ENCODE measurements at places on chromosomes 2 and 18.

DNA sequence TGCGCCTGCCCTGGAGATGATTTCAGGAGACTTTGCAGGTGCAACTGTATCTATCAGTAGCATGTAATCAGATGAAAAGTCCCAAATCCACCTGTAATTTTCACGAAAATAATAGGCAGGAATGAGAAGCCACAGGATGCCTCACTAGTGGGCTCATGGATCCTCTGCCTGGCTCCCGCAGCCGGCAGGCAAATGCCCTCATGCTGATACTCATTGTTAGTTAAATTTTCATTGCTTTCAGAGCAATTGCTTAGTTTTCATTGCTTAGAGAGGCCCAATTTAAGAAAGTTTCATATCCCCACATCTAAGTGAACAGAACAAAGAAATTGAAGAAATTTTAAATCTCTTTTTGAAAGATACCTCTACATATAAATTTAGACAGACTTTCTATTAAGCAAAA, 57.6 kb upstream of the CTDP1 start:
- DNase-seq, result no peak

- no peak for DNase-seq
These were observed 273.7 kb upstream of the PIK3C3 start for GRCh38 chr18:41681138-41681880.

DNA sequence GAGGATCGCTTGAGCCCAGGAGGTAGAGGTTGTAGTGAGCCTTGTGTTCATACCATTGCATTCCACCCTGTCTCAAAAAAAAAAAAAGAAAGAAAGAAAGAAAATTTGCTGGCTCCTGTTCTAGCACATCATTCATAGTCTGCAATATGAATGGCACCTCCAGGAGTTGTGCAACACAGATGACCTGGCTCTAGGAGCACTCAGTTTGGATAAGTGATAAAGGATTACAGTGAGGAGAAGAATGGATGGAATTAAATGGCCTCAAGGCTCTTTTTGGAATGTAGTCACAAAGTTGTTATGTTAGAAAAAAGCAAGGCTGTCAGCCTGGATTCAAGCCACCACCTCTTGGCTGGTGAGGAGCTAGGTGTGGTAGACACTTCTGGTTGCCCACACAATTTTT, 21.5 kb upstream of the SPRED2 start:
- DNase-seq, result no peak

DNA sequence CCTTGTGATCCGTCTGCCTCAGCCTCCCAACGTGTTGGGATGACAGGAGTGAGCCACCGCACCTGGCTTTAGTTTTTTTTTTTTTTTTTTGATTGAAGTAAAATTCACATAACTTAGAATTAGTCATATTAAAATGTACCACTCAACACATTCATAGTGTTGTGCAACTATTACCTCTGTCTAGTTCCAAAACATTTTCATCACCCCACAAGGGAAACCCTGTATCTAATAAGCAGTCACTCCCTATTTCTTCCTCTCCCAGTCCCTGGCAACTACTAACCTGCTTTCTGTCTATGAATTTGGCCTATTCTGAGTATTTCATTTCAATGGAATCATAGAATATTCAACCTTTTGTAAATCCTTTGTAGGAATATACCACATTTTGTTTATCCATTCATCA, 123.9 kb upstream of the FAM117B start:
- no peak for DNase-seq

GRCh38 chr2:86049529-86049928, 56.2 kb downstream of the POLR1A start:
- no peak for DNase-seq

GRCh38 chr2:199583676-199584075, 125.9 kb upstream of the SATB2 start:
- no peak for DNase-seq

DNA sequence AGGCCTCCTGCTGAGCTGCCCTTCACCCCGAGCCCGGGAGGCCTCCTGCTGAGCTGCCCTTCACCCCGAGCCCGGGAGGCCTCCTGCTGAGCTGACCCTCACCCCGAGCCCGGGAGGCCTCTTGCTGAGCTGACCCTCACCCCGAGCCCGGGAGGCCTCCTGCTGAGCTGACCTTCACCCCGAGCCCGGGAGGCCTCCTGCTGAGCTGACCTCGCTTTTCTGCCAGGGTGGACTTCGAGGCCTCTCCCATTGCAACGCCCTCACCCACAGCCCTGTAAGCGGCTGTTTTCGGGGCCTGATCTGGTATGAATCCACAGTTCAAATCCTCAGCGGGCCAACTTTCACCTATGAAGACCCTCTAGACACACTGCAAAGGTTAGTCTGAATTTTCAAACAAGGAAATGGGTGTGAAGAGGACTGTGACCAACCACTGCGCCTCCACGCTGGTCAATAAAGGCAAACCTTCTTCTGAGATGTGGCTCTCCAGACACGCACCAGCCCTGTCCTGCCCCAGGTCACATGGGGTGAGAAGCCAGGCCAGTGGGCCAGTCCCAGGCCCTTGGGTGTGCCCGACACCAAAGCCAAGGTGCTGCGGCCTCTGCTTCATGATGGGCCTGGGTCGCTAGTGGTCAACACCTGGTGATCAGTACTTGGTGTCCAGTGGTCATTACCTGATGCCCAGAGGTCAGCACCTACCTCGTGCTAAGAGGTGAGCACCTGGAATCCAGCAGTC, 225.1 kb upstream of the SALL3 start:
- DNase-seq, result no peak

- DNase-seq, result no peak
These were observed 264.1 kb downstream of the TRIB2 start for GRCh38 chr2:12980817-12981216.

DNA sequence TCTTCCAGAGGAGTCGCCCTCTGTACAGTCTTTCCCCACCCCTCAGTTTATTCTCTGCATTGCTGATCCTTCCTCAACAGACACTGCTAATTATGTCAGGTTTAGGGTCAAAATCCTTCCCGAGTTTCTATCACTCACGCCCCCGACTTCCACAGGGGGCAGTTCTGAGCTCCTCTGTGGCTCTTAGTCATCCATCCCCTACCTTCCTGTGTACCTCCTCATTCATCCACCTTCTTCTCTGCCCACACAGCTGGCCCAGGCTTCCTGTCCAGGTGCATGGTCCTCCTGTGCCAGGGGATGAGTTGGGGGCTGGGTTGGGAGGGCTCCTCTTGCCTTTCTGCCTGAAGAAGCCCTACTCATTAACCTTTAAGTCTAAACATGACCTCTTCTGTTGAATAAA, 202.9 kb downstream of the ARL4C start:
- DNase-seq, result peak; percentile 45

- no peak for DNase-seq
These were observed 24.0 kb downstream of the SDC1 start for GRCh38 chr2:20200697-20201555.

- DNase-seq, result peak; percentile 74
These were observed 80.2 kb downstream of the NDUFA10 start for GRCh38 chr2:239944694-239945551.

DNA sequence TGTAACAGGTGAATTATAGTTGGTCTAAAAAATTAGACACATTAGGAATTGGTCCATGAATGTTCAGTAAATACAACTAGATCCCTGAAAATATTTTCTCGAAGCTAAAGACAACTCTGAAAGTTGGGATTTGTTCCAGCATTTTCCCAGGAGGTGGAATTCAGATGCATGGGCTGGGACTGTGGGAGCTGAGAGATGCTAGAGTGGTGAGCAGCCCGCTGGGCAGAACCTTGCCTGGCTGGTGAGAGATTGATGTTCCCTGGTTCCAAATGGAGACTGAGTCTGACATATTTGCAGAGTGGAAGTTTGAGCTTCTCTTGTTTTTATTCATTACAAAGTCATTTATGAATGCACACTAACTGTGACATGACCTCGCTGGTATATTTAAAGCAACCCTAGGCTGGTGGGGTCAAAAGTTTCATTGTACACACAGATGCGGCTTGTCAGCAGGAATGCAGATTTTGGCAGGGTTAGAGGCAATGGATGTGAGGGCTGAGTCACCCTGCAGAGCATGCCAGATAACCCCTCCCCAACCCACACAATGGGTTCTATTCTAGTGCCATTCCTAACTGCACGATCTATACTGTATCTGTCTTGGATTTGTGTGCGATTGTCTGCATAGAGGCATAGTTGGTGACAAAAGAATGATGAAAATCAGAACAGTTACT, 23.5 kb upstream of the TMEM178A start:
- DNase-seq, result no peak

GRCh38 chr2:135636982-135637381, 104.7 kb upstream of the UBXN4 start:
- no peak for DNase-seq

- DNase-seq, result no peak
These were observed 72.2 kb upstream of the AGAP1 start for GRCh38 chr2:235421618-235422017.

- no peak for DNase-seq
These were observed 70.2 kb downstream of the AOX1 start for GRCh38 chr2:200655918-200656580.

- DNase-seq, result no peak
These were observed 182.0 kb upstream of the TRIB2 start for GRCh38 chr2:12534646-12535263.

GRCh38 chr2:200930947-200931626, 32.4 kb downstream of the ORC2 start:
- no peak for DNase-seq

DNA sequence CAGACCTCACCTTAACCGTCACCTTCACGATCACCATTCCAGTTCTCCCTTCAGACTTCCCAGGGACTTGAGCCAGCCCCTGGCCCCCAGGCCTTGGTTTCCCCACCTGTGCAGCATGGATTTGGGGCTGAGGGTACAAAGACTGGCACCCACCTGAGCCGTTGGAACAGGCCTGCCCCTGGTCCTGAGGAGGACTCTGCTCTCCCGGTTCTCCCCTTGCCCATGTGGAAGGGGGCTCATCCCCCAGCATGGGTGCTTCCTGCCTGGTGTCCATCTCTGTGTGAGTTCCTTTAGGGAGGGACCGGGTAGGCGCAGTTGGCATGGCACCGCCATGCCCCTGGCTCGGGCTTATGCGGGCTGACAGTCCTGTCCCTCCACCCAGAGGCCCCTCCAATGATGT, 10.9 kb upstream of the GPR35 start:
- no peak for DNase-seq

- no peak for DNase-seq
These were observed 107.0 kb downstream of the STRN start for GRCh38 chr2:36859366-36859792.

DNA sequence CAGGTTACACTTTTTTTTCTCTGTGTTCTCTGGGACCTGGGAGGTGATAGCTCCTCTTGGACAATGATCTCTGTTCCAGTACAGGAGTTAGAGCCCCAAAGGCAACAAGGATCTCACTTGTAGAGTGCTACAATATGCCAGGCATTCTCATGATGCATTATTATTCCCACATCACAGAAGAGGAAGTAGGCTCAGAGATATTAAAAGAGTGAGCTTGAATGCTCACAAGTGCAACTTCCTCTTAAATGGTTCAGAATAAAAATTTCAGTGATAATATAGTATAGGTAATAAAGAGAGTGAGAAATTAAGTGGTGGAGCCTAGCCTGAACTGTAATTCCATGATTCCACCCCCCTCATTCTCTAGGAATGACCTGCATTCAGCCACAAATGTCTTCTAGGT, 21.4 kb downstream of the POLE4 start:
- no peak for DNase-seq

DNA sequence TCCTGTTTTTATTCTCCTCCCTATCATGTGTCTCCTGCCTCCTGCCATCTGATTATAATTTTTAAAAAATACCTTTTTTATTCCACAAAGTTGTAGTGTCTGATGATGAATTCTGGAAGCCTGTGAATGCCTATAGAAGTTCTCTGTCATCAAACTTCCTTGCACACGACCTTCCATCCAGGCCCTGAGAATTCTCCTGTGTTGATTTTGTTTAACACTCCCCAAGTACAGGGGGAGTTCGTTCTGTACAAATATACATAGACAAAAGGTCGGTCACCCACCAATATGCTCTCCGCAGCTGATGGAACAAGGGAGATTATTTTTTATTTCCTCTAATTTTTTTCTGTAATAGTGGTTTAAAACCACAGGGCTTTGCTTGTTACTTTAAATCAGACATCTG, 232.5 kb downstream of the PIEZO2 start:
- DNase-seq, result no peak

- DNase-seq, result no peak
These were observed 542.6 kb upstream of the KLHL29 start for GRCh38 chr2:22842205-22842869.

DNA sequence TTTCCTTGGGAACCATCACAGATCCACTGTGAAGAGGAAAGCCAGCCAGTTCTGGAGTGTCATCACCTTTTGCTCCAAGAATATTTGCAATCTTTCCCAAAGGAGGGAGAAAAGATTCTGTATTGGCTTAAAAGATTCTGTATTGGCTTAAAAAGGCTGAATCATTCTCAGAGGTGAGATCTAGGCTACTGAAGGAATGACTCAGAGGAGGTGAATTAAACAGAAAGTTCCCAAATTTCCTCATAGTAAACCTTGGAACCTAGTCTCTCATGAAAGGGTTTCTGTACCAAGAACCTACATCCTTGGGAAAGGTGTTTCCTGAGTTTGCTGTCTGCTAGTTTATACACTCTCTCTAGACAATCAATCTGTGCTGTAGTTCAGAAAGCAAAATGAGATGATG, 34.1 kb upstream of the GRB14 start:
- no peak for DNase-seq

GRCh38 chr18:74342416-74343043, 26.9 kb downstream of the C18orf63 start:
- peak; percentile 47 for DNase-seq

GRCh38 chr18:41922176-41922575, 32.9 kb upstream of the PIK3C3 start:
- DNase-seq, result no peak

GRCh38 chr2:196171946-196172345, 568 bp upstream of the STK17B start:
- DNase-seq, result no peak

DNA sequence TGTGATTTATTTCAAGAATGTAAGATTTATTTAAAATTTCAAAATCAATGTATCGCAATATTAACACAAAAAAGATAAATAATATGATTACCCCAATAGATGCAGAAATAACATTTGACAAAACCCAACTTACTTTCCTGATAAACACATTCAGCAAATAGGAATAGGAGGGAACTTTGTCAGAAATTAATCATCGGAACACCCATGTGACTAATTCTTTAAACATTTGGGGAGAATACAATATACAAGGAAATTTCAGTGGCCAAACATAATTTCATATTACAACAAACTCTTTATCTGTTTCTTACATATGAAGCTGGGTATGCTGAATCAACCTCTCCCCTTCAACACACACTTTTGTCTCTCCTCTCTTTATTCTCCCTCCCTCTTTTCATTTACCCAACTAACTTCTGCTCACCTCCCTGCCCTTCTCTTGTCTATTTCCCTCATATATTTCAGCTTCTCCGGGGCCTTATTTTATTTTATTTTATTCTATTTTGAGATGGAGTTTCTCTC, 309.6 kb upstream of the CNTNAP5 start:
- no peak for DNase-seq

- no peak for DNase-seq
These were observed 76.4 kb upstream of the ZEB2 start for GRCh38 chr2:144596073-144596871.

Measured in activated naive CD4-positive, alpha-beta T cell treated with anti-CD3 and anti-CD28 coated beads, Interleukin-2, amount 10 ng/mL, durations not matched to agents 7 days and 5 days (primary cell).